ENCODE measurements at places on chromosomes 1 and 21. TPM values are rescaled to one million over a fixed set of nuclear protein-coding genes. Genes with fewer than 3 reads are reported as not detected.

Gene FAM177B
- total RNA-seq: not detected

Gene CRYBG2
- total RNA-seq: not detected

Gene MNDA
- total RNA-seq: not detected

Gene CBR3
- total RNA-seq: 34.6 TPM

Gene PRR9
- total RNA-seq: not detected

Gene FCN3
- 0.64 TPM for total RNA-seq

Gene LCE2C
- total RNA-seq: not detected

Gene NBPF10
- 0.13 TPM for total RNA-seq

Gene PCBP3
- total RNA-seq: not detected

Gene DCDC2B
- total RNA-seq: not detected

Gene LCE1E
- not detected for total RNA-seq

Gene RNU1-3
- not detected for total RNA-seq

Gene IL10
- total RNA-seq: not detected

Gene SFN
- 0.20 TPM for total RNA-seq

Gene HPCAL4
- not detected for total RNA-seq

Gene CD1D
- not detected for total RNA-seq

Gene NEK7
- 33.6 TPM for total RNA-seq

Gene GTF2B
- 19.7 TPM for total RNA-seq

Gene TEDDM1
- not detected for total RNA-seq

Gene DENND1B
- 0.80 TPM for total RNA-seq

Gene ITLN1
- total RNA-seq: not detected

Gene PIGR
- not detected for total RNA-seq

Gene AUNIP
- 2.5 TPM for total RNA-seq

Gene SORT1
- 9.4 TPM for total RNA-seq

Gene TRNP1
- total RNA-seq: 230 TPM

Gene HUNK
- total RNA-seq: not detected

Gene BMP8A
- total RNA-seq: not detected

Gene LRRC47
- 31.1 TPM for total RNA-seq

Gene IFNLR1
- not detected for total RNA-seq

Gene GPR161
- total RNA-seq: 10.5 TPM

Gene PIK3C2B
- 13.1 TPM for total RNA-seq

Gene DCST1
- not detected for total RNA-seq

Gene CTSS
- total RNA-seq: 80.2 TPM

Gene SPRTN
- 13.5 TPM for total RNA-seq

Gene CACNA1S
- not detected for total RNA-seq

Gene MXRA8
- 0.34 TPM for total RNA-seq

Gene PTBP2
- 7.4 TPM for total RNA-seq

Gene EFNA1
- 33.2 TPM for total RNA-seq

Gene RIPK4
- total RNA-seq: not detected

Gene AADACL3
- not detected for total RNA-seq

Gene SV2A
- 1.2 TPM for total RNA-seq

Gene DMBX1
- total RNA-seq: not detected

Gene VWA1
- total RNA-seq: 49.0 TPM

Gene VHLL
- total RNA-seq: not detected

Gene FCRL4
- total RNA-seq: not detected

Gene GSTM2
- total RNA-seq: 2.4 TPM

Gene PLPP3
- 20.9 TPM for total RNA-seq

Gene NFIA
- total RNA-seq: 12.2 TPM

Data from mammary microvascular endothelial cell (primary cell).